ENCODE measurements at places on chromosomes 7 and 10.

GRCh38 chr10:50516171-50516570 lies 107.6 kb downstream of the SGMS1 start:
- DNase-seq, result no peak

DNA sequence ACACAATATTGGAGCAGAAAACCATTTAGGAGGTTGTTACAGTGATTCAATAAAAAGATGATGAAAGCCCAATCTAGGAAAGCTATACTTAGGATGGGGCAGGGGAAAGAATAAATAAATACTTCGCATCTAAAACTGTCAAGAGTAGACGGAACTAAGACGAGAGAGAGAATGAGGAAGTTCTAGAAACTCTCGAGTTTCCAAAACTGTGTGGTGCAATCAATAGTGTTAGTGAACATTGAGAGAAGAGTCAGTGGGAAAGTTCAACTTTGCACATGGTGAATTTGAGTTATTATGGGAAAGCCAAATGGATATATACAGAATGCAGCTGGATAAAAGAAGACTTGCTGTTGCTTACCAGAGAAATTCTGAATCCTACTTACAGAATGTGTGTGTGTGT lies 133.8 kb upstream of the MEOX2 start:
- DNase-seq, result no peak

DNA sequence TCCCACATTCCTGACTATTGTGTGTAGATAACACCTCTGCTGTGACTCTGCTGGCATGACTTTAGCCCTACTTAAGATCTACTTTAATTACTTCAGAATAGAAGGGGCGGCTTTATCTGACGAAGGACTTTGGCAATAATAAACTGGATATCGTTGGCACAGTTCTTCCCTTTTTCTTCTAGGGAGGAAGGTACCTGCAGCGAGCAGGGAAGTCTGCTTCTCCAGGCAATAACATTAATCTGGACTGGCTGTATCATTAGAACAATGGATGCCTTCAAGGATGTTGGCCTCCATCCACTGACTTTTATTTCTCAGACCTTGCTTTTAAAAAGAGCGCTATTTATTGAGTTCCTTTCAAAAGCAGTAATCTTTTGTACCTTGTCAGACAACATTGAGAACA lies 172.6 kb upstream of the THSD7A start:
- no peak for DNase-seq

DNA sequence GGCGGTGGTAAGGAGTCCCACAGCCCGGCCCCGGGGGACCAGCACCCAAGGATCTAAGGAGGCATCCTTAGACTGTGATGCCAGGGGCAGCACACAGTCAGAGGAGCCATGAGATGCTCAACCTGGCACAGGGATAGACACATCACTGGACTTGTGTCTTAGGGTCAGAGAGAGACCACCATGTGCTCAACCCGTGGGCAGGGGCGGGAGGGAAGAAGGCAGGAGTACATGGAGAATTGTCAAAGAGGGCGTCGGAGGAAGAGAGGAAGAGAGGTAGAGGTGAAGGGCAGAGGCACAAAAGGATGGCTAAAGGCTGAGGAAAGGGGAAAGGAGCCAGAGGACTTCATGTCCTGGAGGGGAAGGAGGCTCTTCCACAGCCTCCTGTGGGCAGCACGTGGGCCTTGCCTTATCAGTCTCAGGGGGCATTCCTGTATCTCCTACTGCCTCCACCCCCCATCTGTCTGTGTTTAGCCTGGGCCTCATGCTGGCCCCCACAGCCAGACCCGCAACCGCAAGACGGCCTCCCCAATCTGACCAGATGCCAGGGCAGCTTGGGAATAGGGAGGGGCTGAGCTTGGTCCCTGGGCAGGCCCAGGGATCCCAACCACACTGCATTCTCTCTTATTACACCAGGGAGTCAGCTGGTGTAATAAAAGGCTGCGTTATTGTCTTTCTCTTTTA lies 2.2 kb downstream of the ADCY1 start:
- DNase-seq, result no peak

- no peak for DNase-seq
These were observed 68.1 kb upstream of the GSDME start for GRCh38 chr7:24825381-24825794.

GRCh38 chr7:151871904-151872303 lies 5.0 kb downstream of the PRKAG2 start:
- DNase-seq, result no peak

DNA sequence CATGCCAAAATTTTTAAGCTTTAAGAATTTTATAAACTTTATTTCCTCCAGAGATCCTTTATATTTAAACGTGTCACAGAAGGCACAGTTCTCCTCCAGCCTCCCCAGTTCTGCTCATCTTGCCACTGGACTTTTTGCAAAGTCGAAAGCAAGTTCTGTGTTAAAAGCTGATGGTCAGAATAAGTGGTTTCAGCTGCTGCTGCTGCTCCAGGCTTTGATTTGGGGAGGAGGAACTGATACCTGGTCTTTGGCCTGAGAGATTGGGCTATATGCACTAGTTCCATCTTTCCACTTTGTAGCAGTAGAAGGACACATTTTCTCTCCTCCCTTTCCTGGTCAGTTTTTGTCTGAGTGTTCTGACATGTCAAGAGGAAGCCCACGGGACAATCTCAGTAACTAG lies 435.9 kb upstream of the PHF14 start:
- no peak for DNase-seq

GRCh38 chr7:102094316-102094650 lies 192.4 kb upstream of the SH2B2 start:
- DNase-seq, result no peak

DNA sequence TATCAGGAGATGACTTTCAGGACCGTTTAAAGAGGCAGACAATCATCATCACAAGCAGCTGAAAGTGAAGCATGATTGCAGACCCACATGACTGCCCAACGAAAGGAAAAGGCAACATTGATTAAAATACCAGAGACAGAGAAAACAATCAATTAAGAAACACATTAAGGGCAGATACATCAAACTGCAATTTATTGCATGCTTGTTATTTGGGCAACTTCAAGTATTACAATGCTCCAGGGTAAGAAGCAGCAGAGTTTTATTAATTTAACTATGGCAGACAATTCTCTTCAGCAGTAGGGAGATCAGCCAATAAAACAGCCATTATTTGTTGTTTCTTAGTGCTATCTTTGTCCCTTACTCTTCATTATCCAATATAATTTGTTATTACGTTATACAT lies 367.7 kb upstream of the HPS1 start:
- no peak for DNase-seq

DNA sequence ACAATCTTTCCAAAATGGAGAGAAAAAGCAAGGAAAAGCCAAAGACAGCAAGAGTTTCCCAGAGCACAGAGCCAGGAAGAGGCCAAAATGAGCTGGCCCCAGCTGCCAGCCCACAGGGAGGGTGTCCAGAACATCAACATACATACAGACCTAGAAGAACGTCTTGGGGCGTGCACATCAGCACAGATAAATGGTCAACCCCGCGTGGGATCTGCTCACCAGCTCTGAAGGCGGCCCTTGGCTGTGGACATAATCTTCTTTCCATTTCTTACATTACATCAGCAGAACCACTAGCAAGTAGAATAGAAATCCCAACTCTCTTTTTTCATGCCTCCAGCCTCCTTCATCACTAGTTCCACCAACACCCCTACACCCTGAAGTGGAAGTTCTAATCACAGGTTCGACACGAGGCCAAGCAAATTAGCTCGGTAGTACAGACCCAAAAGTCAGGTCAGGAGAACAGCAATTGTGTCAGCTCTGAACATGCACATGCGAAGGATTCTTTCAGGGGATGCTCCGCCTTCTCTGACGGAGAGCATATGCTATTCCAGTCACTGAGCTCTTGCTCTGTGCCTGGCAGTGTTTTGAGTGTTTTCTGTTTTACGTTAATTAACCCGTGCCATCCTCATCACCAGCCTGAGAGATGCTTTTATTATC lies 16.4 kb downstream of the SH3PXD2A start:
- DNase-seq, result no peak
